NCI-H187 (cell line): ENCODE measurements at places on chromosomes 7 and 10.

GRCh38 chr10:62666275-62666674, 138.2 kb upstream of the ADO start:
- DNase-seq = no peak

- no peak for DNase-seq
These were observed 59.7 kb downstream of the ZNF467 start for GRCh38 chr7:149713731-149714068.

DNA sequence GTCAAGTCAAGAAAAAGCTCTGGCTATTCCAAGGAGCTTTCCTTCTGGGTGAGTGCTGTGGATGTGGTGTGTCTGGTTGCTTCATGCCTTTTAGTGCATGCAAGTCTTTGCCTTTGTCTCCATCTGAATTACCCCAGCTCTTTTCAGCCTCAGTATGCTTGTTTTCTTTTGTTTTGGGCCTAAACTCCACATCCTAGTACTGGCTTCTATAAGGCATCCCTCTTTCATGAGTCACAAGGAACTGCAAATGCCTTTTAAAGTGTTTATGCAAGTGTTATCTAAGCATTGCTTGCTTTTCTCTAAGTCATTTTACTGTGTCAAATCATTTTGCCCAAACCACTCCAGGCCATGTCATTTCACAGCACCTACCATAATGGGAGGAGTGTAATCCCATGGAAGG, 132.1 kb downstream of the PLCE1 start:
- DNase-seq = no peak

DNA sequence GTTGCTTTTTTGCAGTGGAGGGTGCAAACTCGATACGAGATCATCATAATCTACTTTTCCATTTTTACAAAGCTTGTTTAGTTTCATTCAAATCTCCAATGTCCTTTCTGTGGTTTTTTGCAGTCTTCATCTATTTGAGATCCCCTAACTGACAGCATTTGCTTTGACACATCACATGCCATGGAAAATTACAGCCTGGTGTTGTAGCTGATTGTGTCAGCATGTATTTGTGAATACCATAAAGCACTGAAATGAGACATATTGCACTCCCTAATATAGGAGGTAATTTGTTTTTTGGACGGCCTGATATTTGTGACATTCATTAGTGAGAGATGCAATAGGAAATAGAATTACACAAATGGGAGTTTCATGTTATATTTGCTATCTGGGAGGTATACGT, 620.8 kb downstream of the KCNMA1 start:
- DNase-seq = no peak

DNA sequence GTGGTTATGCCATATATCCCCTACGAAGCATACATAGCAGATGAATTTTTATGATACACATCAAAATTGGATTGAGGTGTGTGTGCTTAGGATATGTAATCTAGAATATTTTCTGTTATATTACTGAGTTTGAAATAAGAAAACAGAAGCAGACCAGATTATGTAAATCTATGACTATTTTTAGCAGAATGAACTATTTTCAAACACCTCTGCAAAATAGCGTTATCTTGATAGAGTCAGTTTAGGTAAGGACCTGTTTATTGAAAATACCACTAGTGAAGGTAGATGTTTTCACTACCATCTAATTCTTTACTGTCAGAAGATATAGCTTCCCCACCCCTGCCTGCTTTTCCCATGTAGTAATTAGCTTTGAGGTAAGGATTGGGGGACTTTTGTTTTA, 9.1 kb downstream of the LANCL2 start:
- no peak for DNase-seq

- DNase-seq = no peak
These were observed 210.1 kb downstream of the CACNB2 start for GRCh38 chr10:18350340-18350739.

DNA sequence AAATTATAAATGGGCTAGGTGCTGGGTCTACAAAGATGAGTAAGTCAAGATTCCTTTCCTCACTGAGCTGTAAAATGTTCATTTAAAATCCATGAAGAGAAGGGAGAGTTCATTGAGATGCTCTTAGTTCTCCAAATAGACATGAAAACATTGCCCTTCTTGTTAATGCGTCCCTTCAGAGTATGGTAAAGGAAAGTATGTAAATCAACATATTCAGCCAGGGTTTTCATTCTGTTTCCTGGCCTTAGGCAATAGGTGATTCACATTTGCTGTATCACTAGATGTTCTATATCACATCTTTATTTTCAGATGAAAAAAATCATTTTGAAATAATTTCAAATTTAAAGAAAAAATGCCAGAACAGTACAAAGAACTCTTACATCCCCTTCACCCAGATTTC, 5.4 kb downstream of the ANKIB1 start:
- no peak for DNase-seq

- no peak for DNase-seq
These were observed 101.4 kb downstream of the PRKCQ start for GRCh38 chr10:6478722-6479121.

DNA sequence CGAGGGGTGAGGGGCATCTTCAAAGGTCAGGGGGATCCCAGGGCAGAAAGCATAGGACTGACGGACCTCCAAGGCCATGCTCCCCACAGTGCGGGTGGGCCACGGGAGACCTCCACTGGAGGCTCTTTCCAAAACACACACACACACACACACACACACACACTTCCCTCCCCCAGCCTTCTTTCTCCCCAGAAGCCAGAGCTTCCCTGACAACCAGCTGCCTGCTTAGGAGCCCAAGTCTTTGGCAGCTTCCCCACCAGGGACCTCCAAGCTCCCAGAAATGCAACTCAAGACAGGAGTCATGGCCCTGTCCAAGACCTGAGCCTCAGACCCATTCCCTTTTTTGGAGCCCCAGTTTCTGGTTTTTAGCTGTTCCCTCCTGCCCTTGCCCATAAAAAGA, 710 bp upstream of the C10orf105 start:
- no peak for DNase-seq

DNA sequence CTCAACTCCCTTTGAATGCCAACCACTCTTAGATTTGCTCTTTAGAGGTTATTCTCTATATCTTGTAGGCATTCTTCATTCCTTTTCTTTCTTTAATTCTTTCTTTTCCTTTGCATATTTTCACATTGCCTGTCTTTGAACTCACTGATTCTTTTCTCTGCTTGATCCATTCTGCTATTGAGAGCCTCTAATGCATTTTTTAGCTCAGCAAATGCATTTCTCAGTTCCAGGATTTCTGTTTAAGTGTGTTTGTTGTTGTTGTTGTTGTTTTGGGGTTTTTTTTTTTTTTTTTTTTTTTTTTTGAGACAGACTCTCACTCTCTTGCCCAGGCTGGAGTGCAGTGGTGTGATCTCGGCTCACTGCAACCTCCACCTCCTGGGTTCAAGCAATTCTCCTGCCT, 71.6 kb downstream of the FBXL13 start:
- DNase-seq = no peak
